Activated T-cell treated with anti-CD3 and anti-CD28 coated beads, Interleukin-2, amount 50 U/mL, for 72 hours (primary cell): ENCODE measurements at places on chromosomes 13 and 19.

- DNase-seq = peak; percentile 70
Measured at GRCh38 chr19:17448131-17448967, at the start of gene TMEM221. Gene TMEM221 (minus strand): TSS chr19:17448668. CDS start chr19:17448462, 206 bp downstream.

DNA sequence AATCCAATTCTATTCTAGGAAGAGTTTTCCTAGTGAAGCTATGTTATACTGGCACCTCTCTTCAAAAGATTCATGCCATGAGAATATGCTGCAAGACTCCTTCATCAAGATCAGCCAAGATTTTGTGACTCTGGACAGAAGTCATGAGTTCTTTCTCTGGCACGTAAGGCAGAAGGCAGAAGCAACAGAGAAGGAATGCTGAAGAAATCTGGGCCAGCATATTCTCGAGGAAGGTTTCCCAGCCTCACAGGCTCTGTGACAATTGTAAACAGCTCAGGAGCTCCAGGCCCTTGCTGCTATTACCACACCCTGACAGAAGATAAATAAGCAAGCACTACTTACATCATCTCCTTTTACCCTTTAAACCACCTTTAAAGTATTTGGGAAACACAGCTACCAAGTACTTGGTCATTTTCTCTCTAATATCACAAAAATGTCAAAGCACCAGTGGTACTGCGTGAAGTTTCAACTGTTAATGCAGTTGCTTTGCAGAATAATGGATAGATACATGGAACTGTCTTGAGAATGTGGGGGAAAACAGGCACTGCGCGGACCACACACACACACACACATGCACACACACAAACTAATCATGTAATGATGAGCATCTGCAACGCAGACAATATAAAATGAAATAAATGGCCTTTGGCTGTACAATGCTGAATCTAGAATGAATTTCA, 55.4 kb downstream of the INTS6 start:
- DNase-seq = no peak

DNA sequence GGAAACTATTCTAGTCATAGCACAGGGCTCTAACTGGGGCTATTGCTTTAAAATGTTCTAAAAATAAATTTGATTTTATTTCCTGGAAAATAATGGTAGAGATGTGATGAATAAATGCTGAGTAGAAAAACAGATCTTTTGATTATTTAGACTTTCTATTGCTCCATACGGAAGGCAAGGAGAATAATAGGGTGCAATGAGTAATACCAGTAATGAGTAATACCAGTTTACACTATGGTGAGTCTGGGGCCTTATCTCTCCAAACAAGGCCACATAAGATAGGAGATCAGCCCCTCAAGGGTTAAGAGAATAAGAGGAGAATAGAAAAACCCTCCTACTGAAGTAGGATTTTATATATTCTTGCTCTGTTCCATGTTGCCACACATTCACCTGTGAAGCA, 390.4 kb downstream of the KLF5 start:
- DNase-seq = no peak

DNA sequence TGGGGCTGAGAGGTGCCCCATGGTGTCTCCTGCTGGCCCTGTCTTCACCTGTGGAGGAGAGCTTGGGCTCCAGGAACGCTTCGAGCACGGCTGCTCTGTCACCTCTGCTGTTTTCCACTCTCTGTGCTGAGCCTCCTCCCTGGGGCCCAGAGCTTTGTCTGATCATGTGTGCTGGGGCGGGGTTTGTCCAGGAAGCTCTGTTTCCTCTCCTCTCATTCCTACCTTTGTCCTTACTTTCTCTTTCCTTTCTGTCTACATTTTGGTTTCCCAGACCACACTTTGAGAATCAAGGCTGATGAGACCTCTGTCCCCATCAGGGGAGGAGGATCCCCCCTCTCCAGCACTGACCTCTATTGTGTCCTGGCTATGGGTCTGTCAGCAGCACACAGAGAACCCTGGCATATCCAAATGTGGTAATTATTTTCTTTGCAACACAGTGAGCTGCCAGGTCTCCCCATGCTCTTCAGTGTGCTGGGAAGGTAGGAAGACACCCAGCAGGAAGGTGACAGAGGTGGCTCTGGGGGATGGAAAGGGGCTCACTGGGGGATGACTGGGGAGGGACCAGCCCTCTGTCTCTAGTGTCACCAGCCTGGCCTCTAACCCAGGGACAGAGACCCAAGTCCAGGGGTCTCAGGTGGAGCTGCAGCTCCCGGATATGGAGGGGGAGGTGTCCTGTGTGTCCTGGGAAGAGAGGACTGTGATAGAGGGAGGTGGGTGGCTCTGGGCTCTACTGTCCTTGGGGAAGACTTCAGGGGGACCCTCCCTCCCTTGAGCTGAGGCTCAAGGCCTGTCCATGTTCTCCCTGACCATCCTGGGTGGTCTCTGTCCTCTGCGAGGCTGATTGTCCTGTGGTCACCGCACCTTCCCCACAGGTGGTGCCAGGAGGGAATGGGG, at the start of gene CEACAM1:
TSS of gene CEACAM1 (minus strand) at position 128 of the 894 bp plus-strand sequence. CDS start at position 21, 107 bp downstream.
- DNase-seq = peak; percentile 39

- no peak for DNase-seq
Measured at GRCh38 chr13:103539721-103540381, 473.6 kb upstream of the SLC10A2 start.

DNA sequence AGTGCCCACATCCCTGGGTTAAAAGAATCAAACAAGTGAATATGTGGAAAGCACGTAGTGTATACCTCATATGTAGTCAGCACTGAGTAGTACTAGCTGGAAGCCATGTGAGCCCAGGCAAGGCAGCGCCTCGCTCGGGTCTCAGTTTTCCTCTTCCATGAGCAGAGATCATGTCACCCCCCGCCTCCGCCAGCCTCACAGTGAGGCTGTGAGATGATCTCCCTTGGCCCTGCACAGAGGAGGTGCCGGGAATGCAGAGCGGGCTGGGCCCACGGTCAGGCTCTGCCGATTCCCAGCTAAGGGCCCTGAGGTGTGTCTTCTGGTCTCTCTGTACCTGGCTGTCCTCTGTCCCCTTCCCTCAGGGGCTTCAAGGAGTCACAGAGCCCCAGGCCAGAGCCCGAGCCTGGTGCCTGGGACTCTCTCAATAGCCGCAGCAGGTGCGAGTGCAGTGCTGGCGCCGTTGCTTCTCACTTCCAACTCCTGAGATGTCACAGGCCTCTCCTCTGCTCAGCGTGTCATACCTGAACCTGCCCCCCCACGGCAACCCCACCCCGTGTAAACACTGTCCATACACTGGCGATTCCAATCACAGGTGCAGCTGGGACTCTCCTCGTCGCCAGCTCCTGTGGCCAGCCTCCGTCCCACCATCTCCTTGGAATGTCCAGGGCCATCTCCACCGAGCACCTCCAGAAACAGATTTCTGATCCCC, 26.9 kb downstream of the DPF1 start:
- no peak for DNase-seq

- no peak for DNase-seq
Measured at GRCh38 chr13:27014406-27015359, 156.9 kb downstream of the USP12 start.

DNA sequence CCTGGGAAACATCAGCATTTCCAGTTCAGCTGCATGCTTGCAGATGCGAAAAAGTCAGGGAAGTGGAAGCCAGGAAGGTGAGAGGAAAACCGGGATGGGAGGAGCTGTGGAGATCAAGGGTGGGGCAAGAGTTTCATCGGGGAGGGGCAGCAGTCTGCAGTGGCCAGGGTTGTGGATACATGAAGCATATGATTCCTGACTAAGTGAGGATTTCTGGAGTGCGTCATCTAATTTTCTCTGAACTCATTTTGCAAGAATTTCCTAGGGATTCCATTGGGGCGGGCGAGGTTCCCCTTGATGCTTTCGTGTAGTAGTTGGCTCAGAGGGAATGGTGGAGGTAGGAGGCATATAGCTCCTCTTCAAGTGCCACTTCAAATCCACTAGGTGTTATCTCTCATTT, 344.1 kb upstream of the TMTC4 start:
- DNase-seq = no peak

- no peak for DNase-seq
Measured at GRCh38 chr19:46736531-46737297, 9.1 kb upstream of the FKRP start.

DNA sequence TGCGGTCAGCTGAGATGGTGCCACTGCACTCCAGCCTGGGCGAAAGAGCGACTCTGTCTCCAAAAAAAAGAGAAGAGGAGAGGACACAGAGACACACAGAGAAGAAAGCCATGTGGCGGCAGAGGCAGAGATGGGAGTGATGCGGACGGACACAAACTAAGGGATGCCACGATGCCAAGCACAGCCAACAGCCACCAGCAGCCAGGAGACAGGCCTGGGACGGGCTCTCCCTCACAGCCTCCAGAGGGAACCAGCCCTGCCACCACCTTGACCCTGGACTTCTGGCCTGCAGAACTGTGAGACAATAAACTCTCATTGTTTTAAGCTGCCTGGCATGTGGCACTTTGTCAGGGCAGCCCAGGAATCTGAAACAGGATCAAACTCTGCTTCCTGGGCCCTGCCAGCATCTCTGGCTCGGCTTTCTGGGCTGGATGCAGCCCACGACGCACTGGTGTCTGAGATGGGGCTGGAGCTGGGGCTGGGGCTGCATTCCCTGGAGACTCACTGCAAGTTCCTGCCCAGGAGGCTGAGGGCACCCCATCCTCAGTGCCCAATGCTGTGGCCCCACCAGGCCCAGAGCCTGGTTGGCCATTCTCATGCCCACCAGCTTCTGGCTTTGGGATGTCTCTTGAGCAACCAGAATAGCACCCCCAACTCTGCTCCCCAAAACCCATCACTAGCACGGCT, 3.0 kb downstream of the F2RL3 start:
- no peak for DNase-seq

- no peak for DNase-seq
Measured at GRCh38 chr13:114166381-114167131, 12.5 kb upstream of the CFAP97D2 start.

DNA sequence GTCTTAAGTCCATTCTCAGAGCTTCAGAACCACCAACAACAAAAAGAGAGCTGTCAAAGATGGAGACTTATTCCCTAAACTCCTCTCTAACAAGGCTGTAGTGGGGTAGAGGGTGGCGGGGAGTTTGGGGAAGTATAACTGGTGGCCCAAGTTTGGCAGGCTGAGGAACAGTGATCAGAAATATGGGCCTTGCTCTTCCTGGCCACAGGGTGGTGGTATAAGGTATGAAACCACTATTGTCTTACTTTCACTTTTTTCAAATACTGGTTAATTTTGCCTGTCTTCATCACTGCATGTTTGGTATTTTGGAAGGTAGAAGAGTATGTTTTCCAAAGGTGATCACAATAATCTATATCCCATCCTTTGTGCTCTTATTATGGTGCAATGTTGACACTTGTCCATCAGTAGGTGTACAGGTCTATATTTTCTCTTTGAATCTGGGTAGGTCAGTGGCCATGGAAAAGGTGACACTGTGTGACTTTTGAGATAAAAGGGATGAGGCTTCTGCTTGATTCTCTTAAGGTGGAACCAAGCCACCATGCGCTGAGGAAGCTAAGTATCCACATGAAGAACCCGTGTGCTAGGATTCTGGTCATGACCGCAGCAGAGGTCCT, 23.2 kb upstream of the GPC5 start:
- no peak for DNase-seq

DNA sequence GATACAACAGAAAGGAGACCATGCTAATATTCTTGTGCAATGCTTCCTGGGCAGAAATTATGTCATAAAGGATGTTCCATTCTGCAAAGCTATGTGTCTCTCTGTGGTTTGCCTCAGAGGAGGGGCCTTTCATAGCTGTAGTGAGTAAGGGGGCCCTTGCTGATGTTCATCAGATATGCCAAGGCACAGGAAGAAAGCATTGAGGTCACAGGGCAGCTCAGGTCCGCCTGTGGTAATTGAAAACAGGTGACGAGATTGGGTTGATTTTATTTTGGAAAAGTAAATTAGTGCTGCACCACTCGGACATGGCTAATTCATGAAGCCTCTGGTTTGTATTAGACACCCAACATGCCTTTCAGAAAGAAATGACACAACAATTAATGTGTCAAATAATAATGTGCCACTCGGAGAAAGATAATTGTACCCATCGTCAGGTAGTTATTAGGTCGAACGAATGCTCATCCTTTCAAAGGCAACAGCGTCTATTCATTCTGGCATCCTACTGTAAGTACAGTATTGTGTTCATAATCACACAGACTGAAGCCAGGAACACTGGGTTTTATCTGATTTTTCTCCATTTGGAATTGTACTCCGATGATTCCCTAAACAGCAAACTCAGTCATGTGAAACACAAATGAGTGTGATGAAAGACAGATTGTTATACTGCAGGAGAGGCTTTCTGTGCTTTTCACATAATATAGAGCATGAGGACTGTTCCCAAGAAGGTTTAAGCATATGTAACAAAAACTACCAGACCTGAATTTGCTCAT, 421.6 kb upstream of the KLF12 start:
- DNase-seq = no peak

- no peak for DNase-seq
Measured at GRCh38 chr13:109627649-109628048, 158.7 kb downstream of the IRS2 start.

DNA sequence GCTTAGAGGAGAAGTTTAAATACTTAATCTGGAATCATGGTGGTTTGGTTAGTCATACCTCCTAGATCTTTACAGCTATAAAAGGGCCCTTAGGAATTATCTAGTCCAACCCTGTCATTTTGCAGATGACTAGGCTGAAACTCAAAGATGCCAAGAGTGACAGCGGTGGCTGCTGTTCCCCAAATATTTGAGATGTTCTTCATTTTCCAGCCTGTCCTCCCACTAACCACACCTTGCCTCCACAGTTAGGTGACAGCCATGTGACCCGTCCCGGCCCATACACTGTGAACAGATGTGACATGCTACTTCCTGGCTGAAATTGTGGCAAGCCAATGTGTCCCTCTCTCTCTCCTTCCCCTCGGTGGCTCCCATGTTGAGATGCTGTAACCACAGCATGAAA, 225.5 kb upstream of the IPO5 start:
- DNase-seq = no peak

DNA sequence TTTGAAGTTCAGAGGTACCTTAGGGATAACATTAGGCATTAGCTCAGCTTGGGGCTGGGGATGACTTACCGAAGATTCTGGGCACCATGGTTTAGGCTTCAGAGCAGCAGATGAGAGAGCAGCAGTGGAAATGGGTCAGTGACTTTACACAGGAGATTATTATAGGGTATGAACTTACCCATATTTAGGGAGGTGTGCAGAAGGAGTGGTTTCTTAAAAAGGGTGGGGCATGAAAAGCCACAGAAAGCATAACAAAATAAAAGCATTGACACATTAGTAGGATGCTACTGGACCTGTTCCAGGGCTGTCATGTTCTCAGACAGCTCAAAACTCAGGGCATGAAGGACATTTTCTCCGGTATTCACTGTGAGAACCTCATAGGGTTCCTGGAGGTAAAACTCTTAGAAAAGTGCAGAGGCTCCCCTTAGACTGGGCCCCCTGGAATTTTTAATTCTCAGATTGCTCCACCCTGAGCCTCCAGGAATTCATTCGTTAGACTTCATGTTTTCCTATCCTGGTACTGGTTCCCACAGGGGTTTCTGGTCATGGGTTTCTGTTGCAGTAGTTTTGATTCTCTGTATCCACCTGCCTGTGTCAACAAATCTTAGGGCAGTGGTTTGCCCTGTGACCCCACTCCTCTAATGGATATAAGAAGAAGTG, 20.7 kb downstream of the IGFL1 start:
- DNase-seq = no peak
